ENCODE measurements at places on chromosomes 7 and 10.

- no peak for DNase-seq
Observed at GRCh38 chr7:7327423-7327822, 145.1 kb downstream of the C1GALT1 start.

- no peak for DNase-seq
Observed at GRCh38 chr10:131724891-131725580, 175.8 kb upstream of the PPP2R2D start.

DNA sequence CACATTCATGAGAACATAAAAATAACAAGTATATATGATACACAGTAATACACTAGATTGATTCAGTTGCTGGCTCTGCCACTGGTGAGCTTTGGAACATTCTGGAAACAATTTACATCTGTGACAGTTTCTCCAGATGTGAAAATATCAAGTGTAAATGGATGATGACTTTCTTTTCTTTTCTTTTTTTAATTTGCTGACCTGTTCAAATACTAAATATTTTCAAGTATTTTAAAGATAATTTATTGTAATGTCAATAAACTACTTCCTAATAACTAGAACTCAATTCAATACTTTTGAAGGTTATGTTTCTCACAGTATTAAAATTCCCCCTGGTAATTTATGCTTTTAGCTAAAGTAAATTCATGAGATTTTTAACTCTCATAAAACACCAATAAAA is 180.3 kb downstream of the CRPPA start:
- DNase-seq = no peak

DNA sequence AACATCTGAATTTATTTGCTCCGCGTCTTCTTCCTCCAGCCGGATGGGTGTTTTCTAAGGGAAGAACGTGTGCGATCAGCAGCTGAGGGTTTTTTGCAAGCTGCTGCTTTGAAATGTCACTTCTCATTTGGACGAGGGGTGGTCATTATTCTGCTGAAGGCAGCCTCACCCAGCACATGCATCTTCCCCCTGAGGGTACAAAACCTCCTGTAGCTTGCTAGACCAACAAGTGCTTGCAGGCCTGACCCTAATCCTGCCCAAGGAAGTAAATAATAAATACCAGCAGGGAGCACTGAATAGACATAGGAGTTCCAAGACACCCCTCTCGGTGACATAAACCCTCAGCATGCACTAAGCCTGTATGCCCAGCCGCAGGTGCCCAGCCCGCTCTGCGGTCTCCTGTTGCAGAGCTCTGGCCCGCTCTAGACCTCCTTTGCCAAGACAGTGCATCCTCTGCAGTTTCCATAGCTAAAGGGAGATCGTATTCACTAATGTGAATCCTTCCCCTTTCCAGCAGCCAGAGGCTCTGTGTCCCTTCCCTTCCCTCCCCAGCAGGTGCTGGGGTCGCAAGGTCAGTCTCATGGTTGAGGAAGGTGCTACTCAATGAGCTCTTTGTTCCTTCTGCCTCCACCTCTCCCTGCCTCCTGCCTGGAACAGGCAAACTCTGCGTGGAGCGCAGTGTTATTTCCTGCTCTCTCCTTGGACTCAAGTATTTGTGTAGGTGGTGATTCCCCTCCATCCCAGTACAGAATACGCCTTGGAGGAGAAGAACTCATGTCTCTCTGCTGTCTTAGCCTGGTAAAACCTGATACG is 36.6 kb downstream of the SBDS start:
- no peak for DNase-seq

DNA sequence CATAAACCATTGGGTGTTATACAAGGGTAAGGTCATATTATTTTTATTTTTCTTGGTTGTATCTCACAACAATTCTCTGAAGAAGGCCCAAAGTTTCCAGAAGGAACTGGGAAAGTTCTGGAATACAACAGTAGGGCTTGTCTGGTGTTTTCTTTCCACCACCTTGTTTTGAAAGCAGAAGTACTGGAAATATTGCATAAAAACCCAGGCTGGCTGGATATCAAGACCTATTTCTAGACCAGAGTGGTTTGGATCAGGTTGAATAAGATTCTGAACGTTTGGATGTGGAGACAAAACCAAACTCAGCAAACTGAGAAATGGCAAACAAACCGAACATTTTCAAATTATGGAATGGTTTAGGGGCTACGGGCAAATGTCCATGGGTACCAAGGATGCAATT is 182.6 kb upstream of the FZD8 start:
- DNase-seq = no peak

DNA sequence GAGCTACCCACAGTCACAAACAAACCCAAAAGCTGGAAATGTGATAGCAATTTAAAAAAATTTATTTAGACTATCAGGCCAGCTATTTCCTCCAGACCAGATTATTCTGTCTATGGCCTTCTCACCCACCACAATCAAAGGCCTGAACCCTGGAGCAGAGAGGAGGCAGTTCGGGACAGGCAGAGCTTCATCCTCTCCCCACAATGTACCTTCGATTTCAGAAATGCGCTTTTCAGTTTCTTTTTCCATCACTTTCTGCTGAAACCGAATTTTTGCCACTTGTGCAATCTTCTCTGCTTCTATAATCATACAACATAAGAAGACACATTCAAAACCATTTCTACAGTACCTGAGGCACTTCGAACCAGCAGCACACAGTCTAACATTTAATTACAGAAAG is 29.9 kb downstream of the ERLIN1 start:
- DNase-seq = no peak

DNA sequence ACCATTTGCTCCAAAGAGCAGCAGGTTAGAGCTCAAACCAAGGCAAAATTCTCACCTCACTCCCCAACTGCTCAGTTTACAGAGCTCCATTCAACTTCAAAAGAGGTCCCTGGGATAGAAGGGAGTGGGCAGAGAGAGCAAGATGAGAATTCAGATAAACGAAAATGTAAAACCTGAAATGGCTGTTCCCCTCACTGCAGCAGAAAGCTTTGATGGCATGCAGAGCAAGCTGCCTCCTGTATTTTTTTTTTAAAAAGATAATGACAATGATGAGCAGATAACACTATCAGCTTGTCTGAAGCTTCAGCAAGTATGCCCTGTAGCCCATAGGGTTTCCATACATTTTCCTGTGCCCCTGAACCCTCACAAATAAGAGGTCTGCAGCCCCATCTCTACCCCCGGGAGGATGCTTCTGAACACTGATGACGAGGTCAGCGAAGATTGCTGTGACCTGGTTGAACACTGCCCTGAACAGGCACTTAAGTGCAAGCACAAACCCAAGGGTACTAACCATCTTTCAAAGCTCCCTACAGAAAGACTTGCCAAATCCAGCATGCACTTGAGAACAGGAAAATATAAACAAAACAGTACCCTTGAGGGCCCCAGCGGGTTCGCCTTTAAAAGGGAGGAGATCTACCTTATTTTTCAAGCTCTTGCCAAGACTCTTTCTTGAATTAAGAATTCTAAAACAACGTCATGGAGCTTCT is 81.3 kb downstream of the GLI3 start:
- no peak for DNase-seq

- DNase-seq = no peak
Observed at GRCh38 chr10:102196893-102197292, 29.2 kb upstream of the ELOVL3 start.

GRCh38 chr7:104230606-104231005 is 22.8 kb upstream of the ORC5 start:
- DNase-seq = no peak

DNA sequence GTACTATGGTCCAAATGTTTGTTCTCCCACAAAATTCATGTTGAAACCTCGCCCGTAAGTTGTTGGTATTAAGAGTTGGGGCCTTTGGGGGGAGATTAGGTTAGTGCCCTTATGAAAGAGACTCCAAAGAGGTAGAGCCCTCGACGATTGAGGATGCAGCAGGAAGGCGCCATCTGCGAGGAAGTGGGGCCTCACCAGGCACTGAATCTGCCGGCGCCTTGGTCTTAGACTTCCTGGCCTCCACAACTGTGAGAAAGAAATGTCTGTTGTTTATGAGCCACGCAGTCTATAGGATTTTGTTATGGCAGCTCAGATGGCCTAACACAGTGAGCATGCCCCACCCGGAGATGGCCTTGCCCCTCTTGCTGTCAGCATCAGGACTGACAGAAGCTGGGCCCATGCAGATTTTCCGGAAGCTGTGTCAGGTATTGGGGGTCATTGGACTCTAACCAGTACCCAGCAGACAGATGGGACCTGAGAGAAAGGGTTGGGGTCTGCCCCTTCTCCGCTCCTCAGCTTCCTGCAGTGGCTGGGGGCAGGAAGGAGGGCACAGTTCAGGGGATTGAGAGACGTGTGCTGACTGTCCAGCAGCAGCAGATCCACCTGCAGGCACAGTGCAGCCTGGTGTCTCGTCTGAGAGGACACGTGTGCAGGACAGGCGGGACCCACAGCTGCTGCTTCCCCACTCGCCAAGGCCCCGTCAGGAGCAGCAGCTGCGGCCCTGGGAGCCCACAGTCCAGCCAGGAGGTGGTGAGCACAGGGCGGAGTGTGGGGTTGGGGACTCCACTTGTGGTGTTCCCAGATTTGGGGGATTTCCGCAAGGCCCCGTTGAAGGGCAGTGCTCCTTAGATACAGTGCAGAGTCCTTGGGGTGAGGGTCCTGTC is 47.8 kb downstream of the MGMT start:
- no peak for DNase-seq

DNA sequence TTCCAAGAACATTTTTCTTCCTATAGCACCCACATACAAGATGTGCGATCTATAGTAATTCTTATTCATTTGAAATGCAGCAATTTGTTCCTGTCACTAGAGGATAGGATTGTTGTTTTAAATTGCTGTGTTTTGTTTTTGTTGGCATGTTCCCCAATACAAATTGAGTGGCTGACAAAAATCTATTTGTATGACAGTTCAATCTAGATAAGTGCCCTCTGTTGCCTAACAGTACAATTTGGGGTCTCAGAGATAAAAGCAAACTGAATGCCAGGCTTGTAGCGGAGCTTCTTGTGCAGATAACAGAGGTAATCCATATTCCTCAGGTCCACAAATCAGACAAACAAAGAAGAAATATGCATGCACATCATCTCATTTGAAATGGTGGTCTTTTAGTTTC is 68.8 kb downstream of the VTI1A start:
- DNase-seq = no peak

- no peak for DNase-seq
Observed at GRCh38 chr10:97714401-97715258, 1.1 kb downstream of the MARVELD1 start.

DNA sequence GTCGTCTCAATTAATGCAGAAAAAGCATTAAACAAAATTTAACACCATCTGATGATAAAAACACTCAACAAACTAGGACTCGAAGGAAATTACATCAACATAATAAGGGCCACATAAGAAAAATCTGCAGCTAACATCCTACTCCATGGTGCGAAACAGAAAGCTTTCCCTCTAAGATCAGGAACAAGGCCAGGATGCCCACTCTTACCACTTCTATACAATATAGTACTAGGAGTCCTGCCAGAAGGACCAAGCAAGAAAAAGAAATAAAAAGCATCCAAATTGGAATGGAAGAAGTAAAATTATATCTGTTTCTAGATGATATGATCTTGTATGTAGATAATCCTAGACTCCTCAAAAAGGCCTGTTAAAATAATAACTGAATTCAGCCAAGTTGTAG is 143.8 kb upstream of the GPR22 start:
- no peak for DNase-seq

DNA sequence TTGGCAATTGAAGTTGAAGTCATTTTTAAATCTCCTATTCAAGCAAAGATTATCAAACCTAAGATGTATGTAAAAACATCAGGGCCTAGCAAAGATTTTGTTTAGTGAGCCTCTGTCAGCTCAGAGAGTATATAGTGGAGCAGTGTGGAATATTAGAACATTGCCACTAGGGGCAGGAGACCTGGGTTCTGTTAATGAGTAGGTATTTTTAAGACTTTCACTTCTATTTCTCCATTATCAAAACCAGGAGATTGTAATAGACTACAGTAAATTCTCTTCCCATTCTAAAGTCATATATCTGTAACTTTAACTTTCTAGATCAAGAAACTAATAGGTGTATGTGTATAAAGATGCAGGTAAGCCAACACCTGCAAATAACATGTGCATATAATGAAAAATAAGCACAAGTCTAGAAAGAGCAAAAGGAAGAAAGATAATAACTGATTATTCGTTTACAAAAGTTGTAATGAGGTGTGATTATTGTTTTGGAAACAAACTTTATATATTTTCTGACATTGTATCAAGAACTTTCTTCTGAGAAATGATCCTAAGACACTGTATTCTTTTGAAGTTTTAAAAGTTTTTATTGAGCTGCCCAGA is 64.4 kb downstream of the KCND2 start:
- DNase-seq = no peak

DNA sequence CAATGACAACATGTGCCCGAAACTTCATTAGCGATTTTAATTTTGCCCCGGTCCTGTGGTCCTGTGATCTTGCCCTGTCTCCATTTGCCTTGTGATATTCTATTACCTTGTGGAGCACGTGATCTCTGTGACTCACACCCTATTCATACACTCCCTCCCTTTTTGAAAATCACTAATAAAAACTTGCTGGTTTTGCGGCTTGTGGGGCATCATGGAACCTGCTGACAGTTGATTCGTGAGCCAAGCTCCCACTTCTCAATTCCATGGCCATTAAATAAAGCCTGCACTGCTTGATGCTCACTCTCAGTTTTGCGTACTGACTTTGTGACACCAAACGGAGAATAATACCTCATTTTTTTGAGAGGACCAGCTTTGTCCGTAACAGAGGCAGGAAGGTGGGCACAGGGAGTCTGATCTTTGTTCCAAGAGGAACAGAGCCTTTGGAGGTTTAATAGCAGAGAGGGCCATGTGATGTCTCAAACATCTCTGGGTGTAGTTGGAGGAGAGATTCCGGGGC is 3.8 kb upstream of the ADAMTS14 start:
- no peak for DNase-seq

GRCh38 chr10:92897916-92898315 is 49.6 kb downstream of the EXOC6 start:
- DNase-seq = no peak

GRCh38 chr10:123132576-123133477 is 2.9 kb upstream of the HMX3 start:
- DNase-seq = peak; percentile 18

DNA sequence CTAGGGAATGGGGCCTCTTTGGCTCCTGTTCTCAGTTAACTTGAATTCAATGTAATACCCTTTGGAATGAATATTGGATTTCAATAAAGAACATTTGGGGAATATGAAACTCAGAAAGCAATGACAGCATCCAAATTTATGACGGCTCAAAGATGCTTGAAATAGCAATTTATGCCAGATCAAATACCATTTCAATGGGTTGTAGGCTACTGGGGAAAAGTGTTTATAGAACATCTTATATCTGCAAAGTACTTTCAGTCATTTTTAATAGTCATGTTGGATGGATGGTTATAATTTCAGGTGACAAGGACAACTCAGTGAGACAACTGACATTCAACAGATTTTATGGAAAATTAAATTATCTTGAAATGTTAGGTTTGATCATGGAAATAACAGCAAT is 772.7 kb downstream of the PHTF2 start:
- DNase-seq = no peak
